NB4 (cell line): ENCODE measurements at places on chromosomes 11 and 22.

DNA sequence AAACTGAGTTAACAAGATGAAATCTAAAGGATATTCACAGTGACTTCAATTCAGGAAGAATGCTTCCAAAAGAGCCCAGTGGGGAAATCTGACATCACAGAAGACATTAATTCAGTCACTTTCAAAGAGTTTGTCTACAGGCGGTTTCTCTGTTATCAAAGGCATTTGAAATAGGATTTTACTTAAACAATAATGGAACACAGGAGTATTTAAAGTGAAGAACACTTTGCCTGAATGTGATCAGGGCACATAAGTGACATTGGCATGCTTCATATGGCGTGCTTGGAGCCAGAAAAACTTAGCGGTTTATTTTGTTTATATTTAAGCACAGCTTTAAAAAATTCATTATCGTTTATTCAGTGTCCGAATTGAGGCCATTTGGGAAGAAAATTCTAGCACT is 52.9 kb downstream of the PANX1 start:
- DNase-seq, result no peak

- no peak for DNase-seq
These were observed 155.7 kb downstream of the SNX19 start for GRCh38 chr11:130760515-130761125.

DNA sequence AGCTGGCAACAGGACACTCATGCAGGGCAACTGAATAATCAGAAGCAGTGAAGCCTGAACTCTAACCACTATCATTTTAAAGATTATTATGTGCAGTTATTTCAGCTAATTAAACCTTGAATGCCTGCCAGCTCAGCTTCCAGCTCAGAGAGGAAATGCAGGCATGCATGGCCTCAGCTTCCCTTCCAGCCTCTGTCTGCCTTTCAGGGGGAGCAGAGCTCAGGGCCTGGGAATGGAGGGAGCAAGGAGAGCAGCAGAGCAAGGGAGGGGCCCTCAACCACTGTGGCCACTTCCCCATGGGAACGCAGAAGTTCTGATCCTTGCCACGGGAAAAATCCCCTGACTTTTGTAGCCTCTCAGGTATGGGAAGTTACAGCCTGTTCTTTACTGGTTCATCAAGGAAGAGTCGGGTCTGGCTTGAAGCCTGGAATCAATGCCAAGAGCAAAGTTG is 32.5 kb upstream of the APLNR start:
- DNase-seq, result no peak

- DNase-seq, result no peak
These were observed 102.4 kb upstream of the FIBIN start for GRCh38 chr11:26891501-26891900.

GRCh38 chr11:107844041-107844440 is 14.5 kb downstream of the SLC35F2 start:
- peak; percentile 48 for DNase-seq

- peak; percentile 62 for DNase-seq
These were observed 1.1 kb upstream of the DDX6 start for GRCh38 chr11:118791961-118792569.

DNA sequence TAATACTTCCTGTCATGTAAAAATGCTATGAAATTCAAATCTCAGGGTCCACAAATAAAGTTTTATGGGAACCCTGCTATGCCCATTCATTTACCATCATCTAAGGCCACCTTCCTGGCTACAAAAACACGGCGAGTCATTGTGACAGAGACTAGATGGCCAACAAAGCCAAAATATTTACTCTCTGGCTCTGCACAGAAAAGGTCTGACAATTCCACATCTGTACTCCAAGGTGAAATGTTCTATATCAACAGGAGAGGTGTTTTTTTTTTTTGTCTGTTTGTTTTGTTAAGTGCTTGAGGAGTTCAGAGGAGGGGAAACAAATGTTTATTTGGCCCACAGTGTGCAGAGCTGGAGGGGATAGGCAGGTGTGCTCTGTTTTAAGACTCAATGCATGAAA is 18.6 kb upstream of the TMA7B start:
- no peak for DNase-seq
